ENCODE measurements at places on chromosomes 16 and 17.

- no peak for DNase-seq
These were observed 164.8 kb downstream of the CBLN1 start for GRCh38 chr16:49116873-49117272.

GRCh38 chr17:28041844-28042656, 427 bp upstream of the NLK start:
- DNase-seq = no peak

- no peak for DNase-seq
These were observed 37.0 kb downstream of the RGS9 start for GRCh38 chr17:65173976-65174683.

DNA sequence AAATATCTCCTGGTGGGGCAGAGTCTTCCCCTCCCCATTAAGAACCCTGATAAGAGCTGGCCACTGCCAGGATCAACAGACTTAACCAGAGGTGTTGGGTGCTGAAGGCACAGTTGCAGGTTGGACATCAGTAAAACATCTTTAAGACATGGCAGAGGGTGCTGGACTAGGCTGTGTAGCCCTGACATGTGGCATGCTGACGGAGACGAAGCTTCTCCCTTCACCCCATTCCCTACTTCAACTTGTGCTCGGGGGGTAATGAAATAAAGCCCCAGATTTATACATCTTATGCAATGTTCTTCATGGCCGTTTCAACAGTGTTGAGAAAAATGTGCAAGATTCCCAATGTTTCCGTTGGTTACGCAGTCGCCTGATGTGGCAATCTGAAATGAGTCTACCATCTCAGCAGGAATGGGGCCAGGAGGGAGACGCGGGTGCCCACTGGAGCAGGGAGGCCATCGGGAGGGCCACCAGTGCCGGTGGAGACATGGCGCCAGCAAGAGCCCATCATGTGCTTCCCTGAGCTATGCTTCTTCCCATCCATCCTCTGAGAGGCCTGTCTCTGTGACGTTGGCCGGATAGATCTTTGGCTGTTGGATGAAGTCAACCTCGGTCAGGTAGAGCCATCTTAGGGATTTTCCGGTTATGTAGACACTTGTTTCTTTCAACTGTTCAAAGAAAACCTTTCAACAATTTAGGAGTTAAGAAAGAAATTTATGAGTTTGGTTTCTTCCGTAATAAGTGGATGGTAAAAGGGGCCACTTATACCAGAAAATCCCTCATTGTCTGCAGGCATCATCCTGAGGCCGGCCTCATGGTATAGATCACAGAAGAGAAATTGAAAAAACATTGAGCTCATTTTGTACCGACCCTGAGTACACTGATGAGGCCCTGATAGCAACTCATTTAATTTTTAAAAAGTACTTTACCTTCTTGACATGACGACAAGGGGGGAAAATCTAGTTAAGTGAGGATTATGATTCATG, 6.4 kb downstream of the IRF8 start:
- no peak for DNase-seq

DNA sequence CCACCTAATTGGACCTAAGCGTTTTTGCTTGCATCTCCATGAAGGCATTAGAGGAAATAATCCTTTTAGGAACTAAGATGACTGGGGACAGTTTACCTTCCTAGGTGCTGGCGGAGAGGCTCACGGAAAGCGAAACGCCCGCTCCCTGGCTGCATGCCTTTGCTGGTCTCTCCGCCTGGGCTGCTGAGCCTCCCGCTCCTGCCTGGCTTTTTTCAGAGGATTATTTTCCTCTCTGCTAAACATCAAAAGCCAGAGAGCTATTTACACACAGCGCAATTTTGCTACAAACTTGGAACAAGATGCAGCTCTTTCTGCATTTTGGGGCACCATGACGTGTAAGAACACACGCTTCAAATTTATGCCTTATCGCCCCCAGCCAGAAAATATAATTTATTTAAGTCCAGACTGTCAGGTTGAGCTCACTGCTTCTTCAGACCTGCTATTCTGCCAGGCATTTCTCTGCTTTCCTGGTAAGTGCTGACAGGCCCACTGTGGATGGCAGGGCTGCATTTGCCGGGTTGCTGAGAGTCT, 124.4 kb downstream of the SPACA3 start:
- no peak for DNase-seq

- DNase-seq = no peak
These were observed 164.7 kb upstream of the CACNG5 start for GRCh38 chr17:66670206-66670605.

- DNase-seq = no peak
These were observed 29.5 kb downstream of the RNF43 start for GRCh38 chr17:58387834-58388233.

DNA sequence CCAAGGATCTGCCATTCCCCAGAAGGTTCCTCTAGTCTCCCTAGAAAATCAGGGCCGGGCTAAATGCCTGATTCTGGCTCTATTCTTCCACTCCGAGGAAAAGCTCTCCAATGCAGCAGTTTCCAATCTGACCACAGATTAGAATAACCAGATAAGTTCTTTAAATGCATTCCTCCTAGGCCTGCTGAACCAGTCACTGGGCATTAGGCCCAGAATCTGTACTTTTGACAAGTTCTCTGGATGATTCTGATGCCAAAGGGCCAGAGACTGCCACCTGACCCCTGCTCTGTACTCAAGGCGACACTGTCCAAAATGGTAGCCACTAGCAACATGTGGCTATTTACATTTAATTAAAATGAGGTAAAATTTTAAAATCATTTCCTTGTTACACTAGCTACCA, 22.3 kb downstream of the MAP3K14 start:
- DNase-seq = no peak

DNA sequence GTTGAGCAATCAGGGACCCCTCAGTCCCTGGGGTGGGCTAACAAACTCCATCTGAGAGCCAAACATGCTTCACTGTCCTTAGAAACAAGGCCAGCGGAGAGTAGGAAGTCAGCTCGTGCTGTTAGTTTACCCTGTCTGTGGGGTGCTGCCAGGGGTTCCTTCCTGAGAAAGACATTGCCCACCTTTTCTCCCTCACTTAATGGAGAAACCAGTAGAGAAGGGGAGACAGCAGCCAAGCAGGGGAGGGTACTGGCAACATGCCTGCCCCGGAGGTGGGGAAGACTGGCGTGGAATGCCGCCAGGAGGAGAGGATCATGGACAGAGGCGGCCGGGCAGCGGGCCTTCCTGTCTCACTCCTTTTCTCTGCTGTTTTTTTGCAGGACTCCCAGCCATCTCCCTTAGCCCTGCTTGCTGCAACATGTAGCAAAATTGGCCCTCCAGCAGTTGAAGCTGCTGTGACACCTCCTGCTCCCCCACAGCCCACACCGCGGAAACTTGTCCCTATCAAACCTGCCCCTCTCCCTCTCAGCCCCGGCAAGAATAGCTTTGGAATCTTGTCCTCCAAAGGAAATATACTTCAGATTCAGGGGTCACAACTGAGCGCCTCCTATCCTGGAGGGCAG, 19.9 kb downstream of the SP2 start:
- DNase-seq = no peak

DNA sequence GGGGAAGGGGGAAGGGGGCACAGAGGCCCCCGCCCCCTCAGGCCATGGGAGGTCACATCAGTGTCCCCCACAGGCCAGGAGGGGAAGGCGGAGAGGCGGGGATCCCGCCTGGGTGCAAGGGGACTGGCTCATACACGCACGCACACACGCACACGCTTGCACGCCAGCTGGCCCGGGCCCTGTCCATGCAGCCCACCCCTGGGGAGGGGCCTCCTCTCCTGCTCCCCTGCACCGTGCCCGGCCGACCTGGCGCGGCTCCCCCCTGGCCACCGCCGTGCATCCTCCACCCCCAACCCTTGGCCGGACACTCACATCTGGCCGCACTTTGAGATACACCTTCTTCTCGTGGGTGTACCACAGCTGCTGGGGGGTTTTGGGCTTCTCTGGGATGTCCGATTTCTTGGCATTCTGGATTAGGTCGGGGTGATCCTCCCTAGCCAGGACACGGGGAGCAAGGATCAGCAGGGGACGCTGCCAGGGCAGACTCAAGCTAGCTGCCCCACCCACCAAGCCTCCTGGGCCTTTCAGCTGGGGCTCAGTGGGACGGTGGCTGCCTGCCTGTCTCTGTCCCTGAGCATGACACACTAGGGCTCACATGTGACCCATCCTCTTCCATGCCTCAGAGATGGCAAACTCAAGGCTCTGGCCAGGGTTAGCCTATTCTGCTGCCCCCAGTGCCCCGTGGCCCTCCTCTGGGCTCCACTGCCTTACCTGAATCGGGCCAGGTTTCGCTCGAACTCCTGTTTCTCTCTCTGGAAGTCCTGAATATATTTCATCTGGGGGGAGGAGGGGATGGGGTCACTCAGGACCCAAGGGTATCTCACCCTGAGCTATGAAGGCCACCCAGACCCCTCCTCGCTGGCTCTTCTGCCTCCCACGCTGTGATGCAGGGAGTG, 6.7 kb downstream of the UBTF start:
- DNase-seq = no peak

GRCh38 chr17:69764146-69764545, 310.9 kb upstream of the KCNJ16 start:
- no peak for DNase-seq

DNA sequence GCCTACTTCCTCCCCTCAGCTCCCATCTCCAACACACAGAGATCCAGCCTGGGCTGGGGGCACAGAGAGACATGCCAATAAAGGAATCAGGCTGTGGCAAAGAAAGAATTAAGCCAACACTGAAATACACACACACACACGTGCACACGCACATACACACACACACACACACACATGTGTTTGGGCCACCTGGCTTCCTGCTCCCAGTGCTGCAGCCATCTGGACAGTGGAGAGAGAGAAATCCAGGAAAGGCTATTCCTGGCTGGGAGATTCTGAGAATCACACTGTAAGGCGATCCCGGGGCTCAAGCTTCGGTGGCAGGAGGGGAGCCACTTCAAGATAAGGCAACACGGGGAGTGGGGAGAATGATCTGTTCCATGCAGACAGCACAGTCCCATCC, 72.4 kb downstream of the NOG start:
- no peak for DNase-seq

DNA sequence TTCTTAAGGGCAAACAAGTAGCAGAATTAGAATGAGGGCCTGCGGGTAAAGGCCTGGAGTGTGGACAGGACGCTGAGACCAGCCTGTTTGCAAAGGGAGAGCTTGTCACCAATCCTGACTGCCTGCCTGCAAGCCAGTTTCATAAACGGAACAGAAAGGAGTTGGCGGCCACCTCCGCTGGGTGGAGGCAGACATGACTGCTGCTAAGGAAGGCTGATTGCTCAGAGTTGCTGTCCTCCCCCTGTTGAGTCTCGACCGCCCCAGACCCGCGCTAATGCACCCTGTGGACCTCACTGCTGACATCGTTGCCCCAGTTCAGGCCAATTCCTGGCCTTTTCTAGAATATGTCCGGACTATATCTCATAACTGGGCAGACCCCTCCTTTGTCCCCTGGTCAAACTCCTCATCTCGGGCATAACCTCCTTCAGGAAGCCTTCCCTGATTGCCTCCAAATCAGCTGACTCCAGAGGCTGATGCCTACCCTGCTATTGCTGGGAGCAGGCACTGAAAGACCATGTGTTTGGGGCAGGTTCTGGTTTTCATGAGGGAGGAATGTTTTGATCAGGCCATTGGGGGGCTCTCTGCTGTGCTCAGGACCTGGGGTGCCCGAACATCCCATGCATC, 153.0 kb upstream of the CIBAR2 start:
- no peak for DNase-seq

DNA sequence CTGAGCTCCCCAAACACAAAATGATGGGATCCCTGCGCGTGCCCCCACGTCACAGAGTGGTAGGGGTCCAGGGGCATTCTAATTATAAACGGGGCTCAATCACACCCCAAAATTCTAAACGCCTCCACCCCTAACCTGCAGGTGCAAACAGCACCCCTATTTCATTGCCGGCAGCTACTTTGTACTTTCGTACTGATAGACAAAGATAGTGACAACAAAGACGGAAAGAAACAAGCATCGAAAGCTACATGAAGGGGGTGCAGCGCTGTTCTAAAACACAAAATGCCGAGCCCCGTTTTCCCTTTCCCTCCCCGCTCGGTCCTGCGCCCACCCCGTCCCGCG, 13.9 kb downstream of the MIS12 start:
- DNase-seq = no peak

DNA sequence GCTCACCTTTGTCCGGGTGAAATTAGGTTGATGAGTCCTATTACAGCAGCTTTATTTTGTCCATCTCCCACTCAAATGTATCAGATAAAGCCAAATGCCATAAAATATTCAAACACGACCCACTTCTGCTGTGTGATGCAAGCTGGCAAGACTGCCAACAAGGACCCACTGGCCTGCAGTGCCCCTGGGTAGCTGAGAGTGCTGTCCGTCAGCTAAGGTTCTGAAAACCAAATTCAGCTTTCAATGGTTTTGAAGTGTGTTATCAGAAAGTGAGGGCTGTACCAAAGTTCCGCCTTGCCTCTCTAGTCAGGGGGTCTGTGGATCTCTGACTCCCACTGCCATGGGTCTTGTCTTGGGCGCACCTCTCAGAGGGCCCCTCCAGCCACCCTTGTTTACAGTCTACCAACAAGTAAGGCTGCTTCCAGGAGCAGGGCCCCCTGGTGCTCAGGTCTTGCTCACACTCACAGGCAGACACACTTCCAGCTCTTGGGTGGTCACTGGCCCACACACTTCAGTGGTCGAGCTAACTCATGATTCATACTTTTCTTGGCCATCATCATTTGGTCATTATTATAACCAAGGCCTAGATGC, 10.5 kb upstream of the CCDC182 start:
- no peak for DNase-seq

DNA sequence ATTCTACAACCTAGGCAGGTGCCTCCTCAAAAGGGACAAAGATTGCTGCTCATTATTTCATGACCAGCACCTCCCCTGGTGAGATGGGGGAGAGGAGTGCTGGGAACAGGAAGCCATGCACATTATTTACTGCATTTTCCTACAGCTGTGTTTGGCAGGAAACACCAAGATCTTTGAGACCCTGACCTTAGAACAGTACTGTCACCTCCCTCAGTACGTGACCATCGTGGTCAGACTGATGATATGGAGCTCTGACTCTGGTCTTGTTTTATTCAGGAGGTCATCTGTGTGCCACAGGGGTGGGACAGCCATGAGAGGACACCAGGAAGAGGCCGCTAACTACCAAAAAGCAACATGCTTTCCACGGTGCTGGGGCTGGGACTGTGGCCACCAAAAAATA, 37.4 kb downstream of the USP22 start:
- no peak for DNase-seq

DNA sequence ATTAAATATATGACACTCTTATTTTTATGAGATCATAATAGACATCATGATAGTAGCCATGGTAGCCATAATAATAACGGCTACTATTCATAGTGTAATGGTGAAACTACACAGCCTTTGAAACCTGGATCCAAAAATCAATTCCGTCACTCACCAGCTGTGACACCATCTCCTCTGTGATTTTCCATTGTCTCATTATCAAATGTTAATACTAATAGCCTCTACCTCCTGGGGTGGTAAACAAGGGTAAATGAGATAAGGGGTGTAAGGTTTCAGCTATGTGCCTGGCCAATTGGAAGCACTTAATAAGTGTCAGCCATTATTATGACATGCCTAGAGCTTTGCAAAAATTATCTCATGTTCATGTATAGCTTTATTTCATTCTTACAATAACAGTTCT, 88.6 kb downstream of the CACNG3 start:
- no peak for DNase-seq
